ENCODE measurements at places on chromosomes 5 and 9. TPM values are rescaled to one million over a fixed set of nuclear protein-coding genes. Genes with fewer than 3 reads are reported as not detected.

The ANKRD34B gene
- polyA plus RNA-seq = not detected

The MCTP1 gene
- 3.2 TPM for polyA plus RNA-seq

The ELAVL2 gene
- not detected for polyA plus RNA-seq

The N4BP3 gene
- 1.2 TPM for polyA plus RNA-seq

GRCh38 chr5:119930490-119930889 lies 301.1 kb downstream of the FAM170A start:
- H3K27ac ChIP-seq = no peak overlapping the region
- H3K4me3 ChIP-seq = no peak overlapping the region
- H3K27me3 ChIP-seq = no peaks in the 10 kb centered on the region

DNA sequence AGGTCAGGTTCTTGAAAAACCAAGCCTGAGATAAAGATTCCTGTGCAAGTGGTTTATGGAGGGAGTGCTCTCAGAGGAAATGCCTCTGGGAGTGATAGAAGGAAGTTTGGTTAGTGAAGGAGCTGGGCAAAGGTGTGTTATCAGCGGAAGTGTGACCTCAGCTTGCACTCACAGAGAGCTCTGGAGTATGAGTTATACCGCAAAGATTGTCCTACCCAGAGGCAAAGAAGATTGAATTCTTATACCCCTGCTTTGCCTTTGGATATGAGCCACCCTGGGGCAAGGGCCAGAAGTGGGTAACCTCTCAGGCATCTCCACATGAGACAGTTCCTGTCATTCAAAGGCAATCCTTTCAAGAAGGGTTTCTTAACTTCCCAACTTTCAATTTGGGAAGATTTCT lies 145.6 kb downstream of the MUSK start:
- no peak overlapping the region for H3K27ac ChIP-seq
- H3K36me3 ChIP-seq = no peaks in the 10 kb centered on the region
- no peak overlapping the region for H3K4me3 ChIP-seq
- H3K27me3 ChIP-seq = no peaks in the 10 kb centered on the region
- H3K4me1 ChIP-seq = no peaks in the 10 kb centered on the region

DNA sequence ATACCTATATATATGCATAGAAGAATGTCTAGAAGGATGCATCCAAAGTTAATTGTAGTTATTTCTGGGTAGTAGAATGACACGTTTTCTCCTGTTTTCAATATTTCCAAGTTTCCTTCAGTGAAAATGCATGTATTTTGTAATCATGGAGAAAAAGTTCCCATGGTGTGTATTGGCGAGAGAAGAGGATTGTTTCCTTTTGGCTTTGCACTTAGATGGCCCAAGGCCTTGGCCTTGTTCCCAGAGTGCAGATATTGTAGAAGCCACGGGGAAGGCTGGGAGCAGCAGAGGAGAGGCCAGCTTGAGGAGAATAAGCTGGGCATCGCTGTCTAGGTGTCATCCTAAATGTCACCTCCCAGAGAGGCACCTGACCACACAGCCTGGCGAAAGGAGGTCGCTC lies 44.0 kb downstream of the IRF1 start:
- peaks cover 46% of the 10 kb centered on the region for H3K4me1 ChIP-seq
- H3K4me3 ChIP-seq = no peak overlapping the region
- H3K27me3 ChIP-seq = no peaks in the 10 kb centered on the region
- no peaks in the 10 kb centered on the region for H3K36me3 ChIP-seq
